Retina (tissue), 1 donor: ENCODE measurements at places on chromosomes 4 and X.

GRCh38 chrX:42398967-42399631, 378.9 kb downstream of the PPP1R2C start:
- no peak for DNase-seq

DNA sequence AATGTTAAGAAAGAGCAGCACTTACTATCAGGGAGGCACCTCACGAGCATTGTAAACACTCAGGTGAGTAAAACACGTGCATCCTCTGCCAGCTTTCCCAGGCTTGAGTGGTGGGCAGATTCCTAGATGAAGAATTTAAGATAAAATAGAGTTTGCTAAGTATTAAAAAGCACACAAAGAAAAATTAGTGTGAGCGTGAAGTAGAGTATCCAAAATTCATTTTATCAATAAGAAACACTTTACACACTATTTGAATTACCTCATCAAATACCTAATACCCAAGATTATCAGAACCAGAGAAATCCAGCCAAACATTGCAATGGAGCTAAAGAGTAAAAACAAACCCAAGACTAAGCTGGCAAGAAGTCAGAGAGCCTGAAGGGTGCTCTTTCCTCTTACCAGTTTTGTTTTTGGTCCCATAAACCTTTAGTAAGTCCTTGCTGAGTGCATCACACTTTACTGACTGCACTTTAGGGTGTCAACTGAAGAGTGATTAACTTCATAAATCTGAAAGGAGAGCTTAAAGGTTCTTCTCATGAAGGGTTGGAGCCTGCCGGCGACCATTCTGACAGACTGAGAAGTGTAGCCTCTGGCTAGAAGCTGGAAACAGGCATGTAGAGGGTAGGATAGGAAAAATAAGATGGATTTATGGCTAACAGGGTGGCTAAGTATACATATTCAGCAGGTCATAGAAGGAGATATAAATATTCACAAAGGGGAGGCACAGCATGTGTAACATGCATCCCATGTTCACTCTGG, 151.1 kb downstream of the SLC7A11 start:
- no peak for DNase-seq

DNA sequence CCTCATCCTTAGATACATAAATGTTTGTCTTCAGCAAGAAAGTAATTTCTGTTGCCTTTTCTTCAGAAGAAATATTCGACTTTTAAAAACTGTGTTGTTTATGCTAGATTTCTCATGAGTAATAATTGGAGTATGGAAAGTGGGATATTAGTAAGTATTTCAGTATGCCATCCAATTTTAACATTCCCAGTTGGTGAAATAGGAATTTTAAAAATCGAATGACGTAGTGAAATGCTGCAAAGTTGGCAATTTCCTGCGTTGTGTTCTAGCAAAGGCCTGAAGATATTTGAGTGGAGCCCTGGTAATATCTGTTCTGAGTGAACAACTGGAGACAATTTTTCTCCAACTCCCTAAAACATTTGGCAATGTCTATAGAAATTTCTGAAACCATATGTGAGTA, 190.1 kb downstream of the ZNF330 start:
- no peak for DNase-seq

GRCh38 chr4:185171373-185172071, 28.5 kb downstream of the SLC25A4 start:
- no peak for DNase-seq

GRCh38 chrX:135327299-135327698, 18.0 kb downstream of the ETDC start:
- no peak for DNase-seq

DNA sequence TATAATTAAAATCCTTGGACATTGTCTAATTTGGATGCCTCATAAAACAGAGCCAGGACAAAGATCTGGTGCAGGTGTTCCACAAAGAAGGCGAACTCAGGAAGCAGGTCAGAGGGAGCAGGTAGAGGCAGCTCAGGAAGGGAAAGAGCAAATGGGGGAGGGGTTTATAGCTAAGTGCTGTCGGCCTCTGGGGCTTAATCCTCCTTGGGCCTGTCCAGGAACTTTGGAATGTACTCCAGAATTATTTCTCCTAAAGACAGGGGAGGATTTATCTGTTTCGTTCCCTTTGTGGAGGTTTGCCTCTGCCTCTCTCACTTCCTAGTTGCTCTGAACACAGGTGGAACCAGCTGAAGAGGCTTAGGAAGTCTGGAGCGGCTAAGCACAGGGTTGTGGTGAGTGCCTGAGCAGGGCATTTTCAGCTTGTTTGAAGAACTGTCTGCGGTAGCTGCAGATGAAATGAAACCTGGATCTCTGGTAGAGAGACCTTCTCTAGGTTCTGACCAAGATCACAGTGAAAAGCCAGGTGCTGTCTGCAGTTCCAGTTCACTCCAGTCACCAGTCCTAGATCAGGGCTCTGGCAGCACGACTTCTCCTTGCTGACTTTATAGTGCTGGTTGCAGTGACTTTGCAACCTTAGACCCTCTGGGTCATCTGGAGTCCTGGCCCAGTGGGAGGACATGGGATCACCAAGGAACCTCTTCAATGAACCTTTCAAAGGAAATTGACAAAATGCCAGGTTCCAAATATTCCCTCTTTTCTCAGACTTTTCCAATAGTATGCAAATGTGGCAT, 519.2 kb downstream of the PCDH10 start:
- DNase-seq = no peak

GRCh38 chr4:61199873-61200186, 296 bp upstream of the ADGRL3 start:
- no peak for DNase-seq
